ENCODE measurements at places on chromosomes 2 and 18. TPM values are rescaled to one million over a fixed set of nuclear protein-coding genes. Genes with fewer than 3 reads are reported as not detected.

DNA sequence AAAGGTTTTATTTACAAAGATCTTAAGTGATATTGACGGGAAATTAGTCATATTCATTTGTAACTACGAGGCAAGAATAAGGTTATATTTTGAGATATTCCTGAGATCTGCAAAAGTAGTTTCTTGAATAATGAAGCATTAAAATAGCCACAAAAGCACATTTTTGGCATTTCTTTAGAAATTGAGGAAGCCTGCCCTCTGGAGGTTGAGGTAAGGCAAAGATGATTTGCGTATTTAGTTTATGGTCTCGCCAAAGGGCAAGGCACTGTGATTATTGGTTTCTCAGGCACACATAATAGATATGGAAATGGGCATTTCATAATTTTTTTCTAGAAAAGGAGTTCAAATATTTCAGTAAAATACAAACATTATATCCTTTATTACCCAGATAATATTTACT, 143.7 kb upstream of the RPRM start:
- H3K27ac ChIP-seq = no peak overlapping the region
- H3K4me1 ChIP-seq = no peaks in the 10 kb centered on the region
- H3K27me3 ChIP-seq = no peaks in the 10 kb centered on the region
- H3K36me3 ChIP-seq = no peaks in the 10 kb centered on the region

PLA2R1 gene
- 6.2 TPM for polyA plus RNA-seq

DNA sequence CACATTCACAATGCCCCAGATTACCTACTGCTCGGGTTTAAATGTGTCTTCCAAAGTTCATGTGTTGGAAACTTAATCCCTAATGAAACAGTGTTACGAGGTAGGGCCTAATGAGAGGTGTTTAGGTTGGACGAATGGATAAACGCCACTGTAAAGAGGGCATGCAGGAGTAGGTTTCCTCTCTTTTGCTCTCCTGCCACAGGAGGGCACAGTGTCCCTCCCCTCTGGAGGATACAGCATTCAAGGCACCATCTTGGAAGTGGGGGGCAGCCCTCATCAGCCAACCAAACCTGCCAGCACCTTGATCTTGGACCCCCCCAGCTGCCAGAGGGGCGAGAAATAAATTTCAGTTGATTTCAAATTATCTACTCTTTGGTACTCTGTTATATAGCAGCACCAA, 103.5 kb downstream of the TSHZ1 start:
- H3K4me3 ChIP-seq = no peak overlapping the region
- H3K36me3 ChIP-seq = no peaks in the 10 kb centered on the region
- no peaks in the 10 kb centered on the region for H3K27me3 ChIP-seq
- H3K27ac ChIP-seq = no peak overlapping the region
- H3K4me1 ChIP-seq = no peaks in the 10 kb centered on the region

KDSR gene
- 11.1 TPM for polyA plus RNA-seq

- H3K4me1 ChIP-seq = no peaks in the 10 kb centered on the region
- DNase-seq = no peak
- no peak overlapping the region for H3K4me3 ChIP-seq
- H3K27me3 ChIP-seq = peaks cover 16% of the 10 kb centered on the region
Measured at GRCh38 chr2:206218796-206219499, 55.5 kb upstream of the ZDBF2 start.

GRCh38 chr2:119267604-119268003, 44.0 kb downstream of the STEAP3 start:
- H3K36me3 ChIP-seq = no peaks in the 10 kb centered on the region
- no peaks in the 10 kb centered on the region for H3K27me3 ChIP-seq
- DNase-seq = no peak
- H3K4me3 ChIP-seq = no peak overlapping the region
